T-helper 9 cell (primary cell): ENCODE measurements at places on chromosomes 2 and 18.
A peak's percentile ranks its signal among the peaks of the same experiment; 100 is the strongest.

DNA sequence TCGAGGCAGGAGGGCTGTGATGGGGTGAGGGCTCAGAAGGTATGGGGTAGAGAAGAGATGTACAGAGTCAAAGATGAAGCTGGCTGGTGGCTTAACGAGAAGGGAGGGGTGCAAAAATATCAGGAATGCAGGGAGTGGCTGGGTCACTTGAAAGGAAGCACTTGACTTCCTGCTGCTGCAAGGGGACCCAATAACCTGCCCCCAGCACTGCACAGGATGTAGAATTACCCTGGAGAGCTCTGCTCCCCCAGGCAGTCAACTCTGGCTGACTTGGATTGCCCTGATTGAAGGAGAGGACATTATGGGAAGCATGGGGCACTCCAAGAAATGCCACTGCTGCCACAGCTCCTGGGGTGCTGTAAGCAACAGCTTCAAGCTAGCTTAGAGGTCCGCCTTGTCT lies 41.8 kb downstream of the CFAP221 start:
- no peak for DNase-seq

- DNase-seq = no peak
Measured at GRCh38 chr2:15941481-15941850, 1.1 kb downstream of the MYCN start.

DNA sequence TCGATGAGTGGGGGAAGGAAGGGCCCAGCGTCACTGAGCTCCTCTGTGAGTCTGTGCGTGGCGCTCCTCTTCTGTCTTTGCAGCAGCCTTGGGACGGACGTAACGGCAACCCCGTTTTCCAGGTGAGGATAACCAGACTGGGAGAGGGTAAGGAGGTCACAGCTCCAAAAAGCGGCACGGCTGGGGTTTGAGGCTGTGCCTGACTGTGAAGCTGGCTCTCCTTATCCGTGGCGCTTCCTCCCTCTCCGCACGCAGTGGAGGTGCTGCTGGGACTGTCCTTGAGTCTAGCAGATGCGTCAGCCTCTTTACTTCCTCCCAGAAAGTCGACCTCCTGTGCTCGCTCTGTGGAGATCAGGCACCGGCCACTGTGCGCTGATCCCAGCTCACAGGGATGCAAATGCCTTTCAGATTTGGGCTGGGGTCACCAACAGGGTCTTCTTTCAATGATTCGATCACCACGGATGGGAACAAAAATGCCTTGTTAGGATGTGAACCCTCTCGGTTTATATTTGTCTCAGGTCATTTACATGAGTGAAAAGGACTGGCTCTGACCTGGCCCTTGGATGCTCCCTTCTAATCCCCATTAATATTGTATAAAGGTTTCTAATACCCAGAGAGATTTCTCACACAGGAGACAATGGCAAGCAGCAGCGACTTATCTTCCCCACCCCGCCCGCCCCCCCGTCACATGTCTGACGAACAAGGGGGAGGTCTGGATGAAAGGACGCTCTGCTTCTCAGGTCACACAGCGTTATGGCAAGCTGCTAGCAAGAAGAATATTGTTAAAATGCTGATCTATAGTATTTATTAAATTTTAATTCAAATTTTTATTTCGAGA lies 30.1 kb upstream of the E2F6 start:
- no peak for DNase-seq

- no peak for DNase-seq
Measured at GRCh38 chr2:88220718-88221117, 50.6 kb downstream of the THNSL2 start.

GRCh38 chr2:106053581-106053980 lies 140.5 kb downstream of the UXS1 start:
- no peak for DNase-seq

DNA sequence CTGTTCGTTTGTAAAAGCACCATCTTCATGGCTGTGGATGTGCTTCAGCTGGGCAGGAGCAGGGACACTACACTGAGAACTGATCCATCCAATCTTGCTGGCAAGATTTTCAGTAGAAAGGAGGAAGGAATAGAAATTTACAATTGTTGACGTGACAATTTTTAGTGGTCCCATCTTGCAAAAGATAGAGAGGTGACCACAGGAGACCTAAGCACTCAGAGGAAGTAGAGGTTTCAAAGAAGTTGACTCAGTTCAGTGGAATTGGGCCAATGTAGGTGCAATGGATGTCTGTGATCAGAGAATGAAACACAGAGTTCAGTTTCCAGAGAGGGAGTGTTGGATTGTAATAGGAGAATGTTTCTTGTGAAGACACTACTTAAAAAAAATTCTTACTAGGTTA lies 1.4 kb downstream of the UGT1A5 start:
- DNase-seq = no peak

DNA sequence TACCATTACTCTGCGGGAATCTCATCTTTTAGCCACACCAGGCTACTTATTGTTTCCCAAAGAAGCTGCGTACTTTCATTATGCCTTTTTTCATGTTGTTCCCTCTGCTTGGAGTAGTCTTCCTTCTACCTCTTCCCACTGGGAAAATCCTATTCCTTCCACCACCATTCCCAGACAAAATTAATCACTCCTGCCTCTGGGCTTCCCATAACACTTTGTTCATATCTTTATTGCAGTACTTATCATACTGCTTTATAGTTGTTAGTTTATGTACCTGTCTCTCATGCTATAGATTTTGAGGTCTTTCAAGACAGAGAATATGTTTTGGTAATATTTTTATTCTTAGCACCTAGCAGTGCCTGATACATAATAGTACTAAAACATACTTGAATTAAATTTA lies 16.2 kb downstream of the OTX1 start:
- no peak for DNase-seq

DNA sequence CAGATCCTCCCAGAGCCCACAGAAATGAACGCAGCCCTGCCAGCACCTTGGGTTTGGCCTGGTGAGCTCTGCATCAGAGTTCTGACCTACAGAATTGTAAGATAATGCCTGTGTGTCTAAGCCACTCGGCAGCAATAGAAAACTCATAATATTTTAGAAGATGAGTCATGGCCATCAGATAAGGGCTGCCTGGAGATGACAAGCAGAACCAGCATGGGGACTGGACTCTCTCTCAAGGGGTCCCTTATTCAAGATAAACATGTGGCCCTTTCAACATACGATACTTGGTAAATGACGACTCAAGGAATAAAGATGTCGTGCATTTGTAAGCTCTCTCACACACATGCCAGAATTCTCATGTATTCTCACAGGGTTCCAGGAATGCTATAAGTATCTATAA lies 8.5 kb upstream of the AGAP1 start:
- DNase-seq = no peak

DNA sequence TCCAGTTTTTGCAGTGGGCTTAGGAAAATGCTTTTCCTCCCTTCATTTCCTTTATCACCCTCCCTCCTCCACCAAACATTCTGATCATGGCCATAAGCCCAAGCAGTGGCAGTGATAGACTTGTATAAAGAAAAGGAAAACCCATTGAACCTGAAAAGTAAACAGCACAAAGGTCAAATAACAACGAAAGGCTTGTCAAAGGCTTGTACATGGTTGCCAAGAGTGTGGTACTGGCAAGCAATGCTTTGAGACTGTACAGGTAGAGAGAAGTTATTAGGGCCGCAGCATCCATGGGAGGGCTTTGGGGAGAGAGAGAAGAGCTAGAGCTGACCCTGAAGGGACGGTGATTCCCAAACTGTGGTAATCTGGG lies 2.1 kb upstream of the VWA3B start:
- no peak for DNase-seq

DNA sequence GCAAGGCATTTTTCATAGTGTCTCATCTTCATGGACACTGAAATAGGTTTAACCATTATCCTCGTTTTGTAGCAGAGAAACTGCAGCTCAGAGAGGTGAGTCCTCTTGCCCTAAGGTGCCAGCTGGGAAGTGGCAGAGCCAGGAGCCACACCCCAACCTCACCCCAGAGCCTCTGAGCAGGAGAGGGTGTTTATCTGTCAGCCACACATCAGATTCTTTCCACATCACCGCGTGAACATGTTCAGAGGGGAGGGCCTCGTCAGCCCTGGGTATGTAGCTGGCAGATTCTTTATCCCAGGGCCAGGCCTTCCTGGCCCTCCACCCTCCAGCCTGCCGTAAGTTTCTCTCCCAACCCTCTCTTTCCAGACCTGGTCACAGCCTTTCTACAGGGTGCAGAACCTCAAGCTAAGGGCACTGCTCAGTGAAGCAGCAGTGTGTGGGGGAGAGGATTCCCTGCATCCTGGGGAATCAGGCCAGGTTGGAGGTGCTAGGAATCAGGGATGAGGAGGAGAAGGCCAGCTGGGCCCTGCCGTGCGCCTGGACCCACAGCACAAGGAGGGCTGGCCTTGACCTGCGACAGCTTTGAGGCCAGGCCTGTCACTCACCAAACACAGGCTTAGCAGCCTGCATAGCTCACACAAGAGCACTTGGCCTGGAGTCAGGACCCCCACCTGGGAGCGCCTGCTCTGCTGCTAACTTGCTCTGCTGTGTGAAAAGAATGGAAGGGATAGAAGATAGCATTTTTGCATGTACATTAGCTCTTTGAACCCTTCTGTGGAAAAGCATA lies 111.3 kb upstream of the MCFD2 start:
- no peak for DNase-seq

GRCh38 chr2:96175951-96176350 lies 30.7 kb upstream of the DUSP2 start:
- no peak for DNase-seq

GRCh38 chr2:121076885-121077549 lies 208.0 kb downstream of the TFCP2L1 start:
- DNase-seq = peak; percentile 48

DNA sequence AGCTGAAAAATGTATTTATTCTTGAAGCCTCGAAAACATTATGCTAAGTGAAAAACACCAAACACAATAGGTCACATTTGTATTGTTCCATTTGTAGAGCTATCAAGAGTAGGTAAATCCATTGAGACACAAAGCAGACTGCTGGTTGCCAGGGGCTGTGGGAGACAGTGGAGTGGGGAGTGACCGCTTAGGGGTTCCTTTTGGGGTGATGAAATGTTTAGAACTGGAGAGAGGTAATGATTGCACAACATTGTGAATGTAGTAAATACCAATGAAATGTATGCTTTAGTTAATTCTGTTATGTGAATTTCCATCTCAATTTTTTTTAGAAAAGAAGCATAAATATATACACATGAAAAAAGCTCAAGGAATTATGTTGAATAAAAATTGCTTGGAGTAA lies 15.8 kb downstream of the KCTD18 start:
- DNase-seq = no peak

GRCh38 chr2:235542733-235543127 lies 48.9 kb downstream of the AGAP1 start:
- DNase-seq = no peak

GRCh38 chr2:107812006-107812405 lies 14.7 kb upstream of the RGPD4 start:
- no peak for DNase-seq

DNA sequence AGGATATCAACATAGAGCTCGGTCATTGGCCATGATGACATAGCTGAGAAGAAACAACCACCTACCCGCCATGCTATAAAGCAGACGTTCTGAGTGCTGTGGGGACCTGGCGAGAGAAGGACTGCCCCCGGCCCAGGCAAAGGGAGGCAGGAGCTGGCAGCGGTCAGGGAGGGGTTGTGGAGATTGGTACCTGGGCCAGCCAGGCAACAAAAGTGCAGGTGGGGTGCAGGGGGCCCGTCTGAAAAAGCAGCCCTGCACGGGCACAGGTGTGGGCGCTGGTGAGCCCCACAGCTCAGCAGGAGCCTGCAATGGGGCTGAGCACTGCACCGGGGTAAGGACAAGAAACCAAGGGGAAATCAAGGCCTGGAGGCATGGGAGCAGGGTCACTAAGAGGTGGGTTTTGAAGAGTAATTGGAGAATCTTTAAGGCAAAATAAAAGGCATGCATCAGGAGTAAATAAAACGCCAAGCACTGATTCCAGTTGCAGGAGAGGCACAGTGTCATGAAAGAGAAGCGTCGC lies 464.0 kb downstream of the EIPR1 start:
- DNase-seq = no peak

DNA sequence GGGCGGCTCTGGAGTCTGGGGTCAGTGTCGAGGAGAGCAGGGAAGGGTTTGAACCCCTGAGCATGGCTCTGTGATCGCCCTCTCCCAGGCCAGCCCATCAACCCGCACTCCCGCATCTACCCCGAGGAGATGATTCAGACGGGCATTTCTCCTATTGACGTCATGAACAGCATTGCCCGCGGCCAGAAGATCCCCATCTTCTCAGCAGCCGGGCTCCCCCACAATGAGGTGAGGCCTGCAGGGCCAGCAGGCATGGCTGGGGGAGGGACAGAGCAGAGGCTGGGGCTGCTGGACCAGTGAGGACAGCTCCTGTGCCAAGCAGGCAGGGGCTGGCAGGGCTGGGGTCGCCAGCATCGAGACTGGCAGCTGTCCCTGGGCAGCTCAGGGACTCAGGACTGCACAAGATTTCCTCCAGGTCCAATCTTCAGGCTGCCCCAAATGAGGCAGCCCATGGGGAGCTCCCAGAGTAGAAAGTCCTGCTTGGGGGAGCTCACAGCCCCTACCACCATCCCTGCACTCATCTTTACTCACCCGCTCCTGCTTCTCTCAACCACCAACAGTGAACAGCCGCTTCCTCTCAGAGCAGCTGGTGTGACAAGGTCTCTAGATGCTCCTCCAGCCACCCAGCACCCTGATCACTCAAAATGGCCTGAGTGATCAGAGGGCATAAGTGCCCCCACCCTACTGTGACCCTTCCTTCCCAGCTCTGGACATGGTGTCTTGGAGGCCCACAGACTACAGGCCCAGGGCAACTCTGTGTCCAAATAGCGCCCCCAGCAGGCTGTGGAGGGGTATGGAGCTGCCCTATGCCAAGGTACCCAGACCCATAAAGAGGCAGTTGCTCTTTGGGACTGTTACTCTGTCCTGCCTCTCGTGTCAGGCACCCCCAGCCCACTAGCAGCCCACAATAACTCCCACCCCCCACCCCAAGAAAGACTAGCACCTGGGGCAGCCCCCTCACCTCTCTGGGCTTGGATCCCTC lies 18.3 kb upstream of the ANKRD53 start:
- no peak for DNase-seq

DNA sequence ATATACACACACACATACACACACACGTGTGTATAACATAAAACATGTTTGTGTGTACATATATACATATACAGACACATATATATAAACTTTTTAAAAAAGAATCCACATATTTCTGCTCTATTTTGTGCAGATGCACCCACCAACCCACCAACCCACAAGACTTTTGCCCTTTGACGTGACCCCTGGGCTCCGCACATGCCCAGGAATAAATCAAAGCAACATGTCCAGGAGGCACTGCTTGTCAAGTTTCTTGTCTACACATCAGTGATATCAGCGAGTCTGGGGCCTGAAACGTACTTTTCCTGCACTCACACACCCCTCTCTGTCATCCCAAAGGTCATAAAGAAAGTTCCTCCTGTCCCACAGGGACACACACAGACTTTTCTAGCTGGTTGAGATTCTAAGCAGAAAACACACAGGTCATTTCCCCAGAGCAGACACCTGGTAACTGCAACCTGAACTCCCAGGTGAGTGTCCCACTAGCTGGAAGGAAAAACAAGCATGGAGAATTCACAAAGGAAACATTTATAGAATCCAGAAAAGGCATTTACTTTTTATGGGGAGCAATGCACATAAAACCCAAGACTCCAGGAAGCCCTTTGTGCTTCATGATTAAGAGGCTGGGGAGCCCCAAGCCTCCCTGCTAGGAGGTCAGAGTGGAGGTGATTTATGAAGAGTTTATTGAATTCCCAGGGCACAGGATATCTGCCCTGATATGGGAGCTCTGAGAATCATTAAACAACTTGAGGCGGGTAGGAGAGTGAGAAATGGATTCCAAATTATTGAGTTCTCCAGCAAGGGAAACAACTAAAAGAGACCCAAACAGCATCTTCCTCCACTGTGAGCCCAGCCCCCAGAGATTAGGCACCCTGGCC lies 211.6 kb downstream of the MGAT5 start:
- no peak for DNase-seq
